ENCODE measurements at places on chromosomes 1 and 21.

DNA sequence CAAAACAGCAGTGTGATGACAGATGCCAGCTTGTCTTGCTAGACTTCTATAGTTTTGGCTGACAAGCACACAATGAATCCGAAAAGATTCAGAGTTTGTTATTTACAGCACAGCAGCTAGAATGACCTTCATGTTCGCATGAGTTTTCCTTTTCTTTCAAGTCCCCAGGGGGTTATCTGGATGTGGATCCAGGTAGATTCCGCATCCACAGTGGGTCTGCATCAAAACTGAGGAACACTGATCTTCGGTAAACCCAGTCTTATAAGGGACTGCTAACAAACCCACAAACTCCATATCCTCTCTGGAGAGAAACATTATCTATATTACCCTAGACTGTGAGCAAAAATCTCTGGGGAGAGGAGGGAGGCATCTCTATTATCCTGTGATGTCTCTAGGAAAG lies 69.0 kb upstream of the DEPDC1 start:
- DNase-seq = no peak

DNA sequence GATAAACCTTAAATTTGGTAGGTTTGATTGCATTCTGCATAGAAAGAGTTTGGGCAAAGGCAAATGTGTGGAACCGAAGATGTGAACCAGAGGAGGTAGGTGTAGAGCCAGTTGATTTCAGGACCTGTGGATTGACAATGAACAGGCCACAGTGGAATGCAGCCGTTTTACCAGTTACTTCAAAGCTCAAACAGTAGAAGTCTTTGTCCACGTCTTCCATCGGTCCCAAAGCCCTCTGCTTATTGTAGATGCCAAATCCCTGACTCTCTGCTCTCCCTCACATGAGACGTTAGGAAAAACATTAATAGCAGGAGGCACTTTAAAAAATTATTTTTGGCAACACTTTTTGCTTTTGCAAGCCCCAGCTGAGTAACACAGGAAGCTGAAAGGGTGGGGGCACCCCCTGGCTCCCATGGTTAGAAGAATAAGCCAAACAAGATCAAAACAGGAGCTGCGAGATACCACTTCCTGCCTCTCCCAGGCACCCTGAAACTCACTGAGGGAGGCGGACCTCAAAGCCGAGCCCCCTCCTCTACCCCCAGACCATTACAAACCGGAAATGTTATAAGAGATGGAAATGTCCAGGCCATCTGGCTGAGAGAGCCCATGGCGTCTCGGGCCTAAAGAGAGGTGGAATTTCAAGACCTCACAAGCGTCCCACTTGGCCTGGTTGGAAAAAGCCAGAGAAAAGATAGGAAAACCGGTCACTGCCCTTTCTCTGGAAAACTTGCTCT lies 13.5 kb downstream of the TRAF3IP3 start:
- peak; percentile 81 for DNase-seq

DNA sequence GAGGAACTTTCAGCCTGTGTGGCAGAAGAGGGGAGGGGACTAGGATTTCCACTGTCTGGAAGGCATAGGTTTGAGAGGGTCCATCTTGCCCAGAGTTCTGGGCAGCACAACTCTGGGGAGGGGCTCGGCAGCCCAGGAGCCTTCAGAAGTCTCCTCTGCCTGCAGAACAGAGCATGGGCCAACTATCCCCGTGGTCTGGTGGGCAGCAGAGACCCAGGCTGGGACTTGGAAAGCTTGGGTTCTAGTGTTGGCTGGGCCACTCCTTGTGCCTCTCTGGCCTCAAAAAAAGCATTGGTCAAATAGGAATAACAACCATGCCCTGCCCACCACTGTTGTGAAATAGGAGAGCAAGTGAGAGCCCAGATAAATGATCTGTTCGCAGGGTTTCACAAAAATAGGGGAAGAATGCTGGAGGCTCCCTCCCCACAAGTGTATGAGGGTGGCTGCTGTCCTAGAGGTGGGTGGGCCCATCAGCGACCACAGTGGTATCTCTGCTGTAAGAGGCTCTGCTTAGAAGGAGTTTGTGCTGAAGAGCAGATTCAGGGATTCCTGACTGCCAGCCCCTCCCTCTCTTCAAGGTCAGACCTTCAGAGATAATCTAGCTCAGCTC lies 8.9 kb downstream of the EPHA10 start:
- no peak for DNase-seq

DNA sequence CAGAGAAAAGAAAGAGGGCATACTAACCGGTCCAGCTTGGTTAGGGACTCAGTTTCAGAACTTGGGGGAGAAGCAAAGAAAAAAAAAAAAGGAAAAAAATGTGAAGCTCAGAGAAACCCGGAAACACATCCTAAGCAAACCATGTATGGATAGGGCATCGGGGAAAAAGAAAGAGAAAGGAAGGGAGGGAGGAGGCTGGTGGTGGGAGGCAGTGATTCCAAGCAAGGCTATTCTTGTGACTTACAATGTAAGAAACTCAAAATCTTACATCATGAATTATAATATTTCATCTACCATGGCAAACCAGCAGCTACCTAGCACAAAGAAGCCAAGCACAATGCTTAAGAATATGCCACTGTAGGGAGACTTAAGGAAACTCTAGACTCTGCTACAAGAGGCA lies 60.3 kb downstream of the UBR4 start:
- no peak for DNase-seq

GRCh38 chr1:27744556-27744955 lies 18.8 kb downstream of the FAM76A start:
- no peak for DNase-seq
